ENCODE measurements at places on chromosomes 7 and 10.

GRCh38 chr10:16381083-16381482 lies 55.7 kb upstream of the PTER start:
- DNase-seq, result peak; percentile 64

- no peak for DNase-seq
Observed at GRCh38 chr7:132410385-132410784, 165.9 kb downstream of the PLXNA4 start.

DNA sequence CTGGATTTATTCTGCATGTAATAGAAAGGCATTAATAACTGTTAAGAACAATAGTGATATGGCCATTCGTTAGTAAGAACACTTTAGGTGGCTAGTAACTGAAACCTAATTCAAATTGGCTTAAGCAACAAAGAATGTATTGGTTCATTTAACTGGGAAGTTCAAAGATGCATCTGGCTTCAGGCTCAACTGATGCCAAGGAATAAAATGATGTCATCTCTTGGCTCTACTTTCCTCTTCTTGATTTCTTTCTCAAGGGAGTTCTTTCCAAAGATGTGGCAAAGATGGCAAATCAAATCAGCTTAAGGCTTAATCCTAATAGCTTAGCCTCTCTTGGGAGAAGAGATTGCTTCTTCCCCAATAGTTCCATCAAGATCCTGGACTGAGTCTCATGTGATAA lies 51.6 kb downstream of the PIK3CG start:
- DNase-seq, result no peak

- no peak for DNase-seq
Observed at GRCh38 chr10:98563811-98564210, 117.1 kb upstream of the HPS1 start.

GRCh38 chr7:33802600-33802999 lies 102.7 kb upstream of the BMPER start:
- no peak for DNase-seq

GRCh38 chr7:27784399-27785053 lies 44.6 kb downstream of the TAX1BP1 start:
- DNase-seq, result peak; percentile 89

GRCh38 chr7:99748846-99749579 lies 14.0 kb upstream of the CYP3A7 start:
- no peak for DNase-seq

DNA sequence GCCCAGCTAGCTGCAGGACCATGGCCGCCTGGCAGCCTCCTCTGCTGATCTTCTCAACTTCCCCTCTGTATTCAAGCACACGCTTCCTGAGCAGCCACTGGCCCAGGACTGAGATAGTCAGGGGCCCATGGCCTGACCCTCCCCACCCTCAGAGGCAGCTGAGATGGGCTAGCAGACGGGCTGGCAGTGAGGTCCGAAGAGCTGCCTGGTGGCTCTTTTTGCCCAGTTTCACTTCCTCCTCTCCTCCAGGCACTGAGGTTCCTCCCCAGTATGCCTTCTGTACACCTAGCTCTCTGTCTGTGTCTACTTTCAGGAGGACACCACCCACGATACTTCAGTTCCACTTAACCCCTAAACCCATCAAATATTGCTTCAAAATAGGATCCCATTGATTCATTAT lies 395.6 kb downstream of the TNS3 start:
- DNase-seq, result no peak

GRCh38 chr7:296373-296945 lies 6.5 kb downstream of the FOXL3 start:
- no peak for DNase-seq

DNA sequence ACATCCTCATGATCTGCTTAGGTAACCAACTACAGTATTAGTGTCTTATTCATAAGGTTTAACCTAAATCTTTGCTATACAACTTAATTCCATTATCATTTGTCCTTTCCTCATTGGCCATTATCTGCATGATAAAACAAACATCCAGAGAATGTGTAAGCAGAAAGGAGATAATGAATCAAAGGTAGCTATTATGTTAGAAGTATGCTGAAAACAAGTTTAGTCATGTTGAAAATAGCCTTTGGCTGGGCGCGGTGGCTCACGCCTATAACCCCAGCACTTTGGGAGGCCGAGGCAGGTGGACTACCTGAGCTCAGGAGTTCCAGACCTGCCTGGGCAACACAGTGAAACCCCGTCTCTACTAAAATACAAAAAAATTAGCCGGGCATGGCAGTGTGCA lies 78.2 kb downstream of the NT5C2 start:
- no peak for DNase-seq

DNA sequence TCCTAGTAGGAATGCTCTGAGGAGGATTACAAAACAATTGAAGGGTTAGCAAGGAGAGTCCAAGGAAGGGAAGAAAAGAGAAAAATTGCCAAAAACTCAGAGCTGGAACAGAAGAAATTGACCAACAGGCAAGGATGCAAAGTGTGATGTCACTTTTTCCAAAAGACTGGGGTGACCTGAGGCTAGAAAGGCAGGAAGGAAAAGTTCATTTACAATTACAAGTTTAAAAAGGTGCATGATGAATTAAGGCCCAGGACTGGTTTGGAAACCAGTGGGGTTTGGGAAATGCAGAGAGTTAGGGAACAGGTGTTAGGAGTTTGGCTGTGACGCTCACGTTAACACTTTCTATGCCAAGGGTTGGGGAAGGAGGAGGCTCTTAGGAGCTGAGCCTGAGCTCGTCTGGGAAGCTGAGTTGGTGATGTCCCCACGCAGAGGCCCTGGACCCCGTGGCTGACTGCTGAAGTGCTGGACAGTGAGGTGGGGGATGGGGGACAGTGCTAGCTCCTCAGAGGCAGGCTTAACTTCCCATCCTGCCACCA lies 92.6 kb upstream of the PODXL start:
- DNase-seq, result no peak

DNA sequence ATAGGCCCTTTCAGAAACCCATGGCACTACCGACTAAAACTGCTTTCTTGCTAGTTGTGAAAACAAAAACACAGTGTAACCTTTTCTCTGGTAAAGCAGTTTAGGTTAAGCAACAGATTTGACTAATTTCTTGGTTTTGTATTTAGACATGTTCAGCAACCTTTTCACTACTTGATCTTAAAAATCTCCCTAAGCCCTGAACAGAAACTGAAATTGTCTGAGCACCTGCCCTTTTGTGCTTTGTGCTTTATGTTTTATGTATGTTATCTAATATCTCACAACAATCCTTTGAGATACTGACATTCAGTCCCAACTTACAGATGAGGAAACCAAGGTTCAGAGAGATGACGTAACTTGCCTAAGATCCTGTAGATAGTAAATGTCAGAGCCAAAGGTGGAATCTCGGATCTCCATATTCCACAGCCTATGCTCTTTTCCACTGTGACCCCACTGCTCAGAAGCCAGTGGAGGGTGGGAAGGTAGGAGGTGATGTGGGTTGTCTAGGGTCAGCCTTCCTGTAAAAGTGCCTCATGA lies 146.6 kb downstream of the LCOR start:
- no peak for DNase-seq

GRCh38 chr10:119183664-119184412 lies 5.2 kb upstream of the PRDX3 start:
- DNase-seq, result no peak

DNA sequence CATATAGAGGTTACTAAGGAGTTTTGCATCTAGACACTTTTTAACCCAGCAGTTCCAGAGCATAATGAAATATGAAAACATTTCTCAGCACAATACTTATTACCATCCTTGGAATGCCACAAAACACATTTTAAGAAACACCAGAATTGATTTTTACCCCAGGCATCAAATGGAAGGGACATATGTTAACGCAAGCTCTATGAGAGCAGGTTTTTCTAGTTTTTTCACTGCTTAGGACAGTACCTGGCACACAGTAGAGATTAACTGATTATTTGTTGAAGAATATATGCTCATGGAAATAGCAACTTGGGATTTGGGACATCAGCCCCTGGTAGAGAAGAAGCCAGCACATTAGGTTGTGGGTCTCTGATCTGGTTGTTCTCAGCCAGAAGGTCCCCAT lies 67.0 kb upstream of the ARID5B start:
- no peak for DNase-seq

- no peak for DNase-seq
Observed at GRCh38 chr10:103648251-103648635, 154.7 kb downstream of the NEURL1 start.

- DNase-seq, result no peak
Observed at GRCh38 chr7:81232084-81232799, 313.4 kb upstream of the SEMA3C start.

DNA sequence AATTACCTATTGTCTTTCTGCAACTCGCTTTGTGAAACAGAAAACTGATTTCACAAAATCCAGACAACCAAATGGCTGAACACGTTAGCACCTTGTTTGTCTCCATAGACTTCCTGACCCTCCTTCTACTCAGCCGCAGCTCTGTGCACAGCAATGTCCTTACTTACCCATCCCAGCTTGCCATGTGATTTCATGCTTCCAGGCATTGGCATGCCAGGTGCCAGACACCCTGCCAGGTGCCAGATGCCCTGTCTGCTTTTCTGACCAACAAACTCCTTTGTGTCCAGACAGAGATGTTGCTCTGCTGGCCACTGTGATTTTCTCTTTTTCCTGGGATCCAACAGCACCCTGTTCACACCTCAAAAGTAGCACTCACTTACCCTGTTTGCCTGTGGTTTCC lies 16.1 kb upstream of the FAM170B start:
- DNase-seq, result no peak

DNA sequence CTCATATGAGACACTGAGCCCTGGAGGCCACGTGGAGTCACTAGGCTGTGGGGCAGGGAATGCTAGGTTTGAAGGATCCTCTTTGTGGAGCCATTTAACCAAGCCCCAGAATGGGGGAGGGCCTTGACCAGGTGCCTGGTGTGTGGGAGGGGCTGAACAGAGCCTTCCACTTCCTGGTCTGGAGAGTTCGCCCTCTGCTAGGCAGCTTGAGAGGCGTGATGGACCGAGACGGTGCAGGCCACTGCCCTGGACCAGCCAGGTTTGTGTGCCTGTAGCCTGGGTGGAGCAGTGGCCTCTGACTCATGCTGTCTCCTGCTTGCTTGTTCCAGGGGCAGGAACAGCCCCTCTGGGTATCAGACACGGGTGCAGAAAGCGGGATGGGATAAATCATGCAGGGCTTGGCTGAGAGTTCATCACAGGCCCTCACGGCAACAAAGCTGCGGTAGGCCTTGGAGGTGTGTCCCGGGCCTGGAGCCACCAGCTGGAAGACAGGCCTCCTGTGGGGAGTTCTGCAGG lies 27.4 kb downstream of the ADAMTS14 start:
- peak; percentile 15 for DNase-seq

DNA sequence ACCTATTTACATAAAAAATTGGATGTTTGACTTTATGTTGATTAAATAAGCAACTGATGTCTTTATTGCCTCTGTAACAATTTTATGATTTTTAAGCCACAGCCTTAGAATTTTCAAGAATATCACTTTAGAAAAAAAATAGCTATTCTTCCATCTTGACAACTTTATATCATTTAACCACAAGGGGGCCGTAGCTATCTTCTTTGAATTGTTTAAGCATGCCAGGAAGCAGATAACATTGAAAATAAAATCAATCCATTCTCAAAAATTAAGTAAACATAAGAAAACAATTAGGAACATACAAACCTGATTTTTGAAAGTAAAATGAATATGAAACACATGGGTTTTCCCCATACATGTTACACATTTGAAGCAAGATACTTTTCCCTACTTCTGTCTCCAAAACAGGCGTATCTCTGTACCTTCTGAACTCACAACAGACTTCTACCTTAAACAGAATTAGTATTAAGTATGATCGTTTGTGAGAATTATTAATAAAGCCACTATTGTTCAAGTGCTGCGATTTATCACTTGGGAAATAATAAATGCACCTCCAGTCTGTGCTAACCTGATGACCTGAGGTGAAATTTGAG lies 209.0 kb downstream of the CACNA2D1 start:
- peak; percentile 67 for DNase-seq

DNA sequence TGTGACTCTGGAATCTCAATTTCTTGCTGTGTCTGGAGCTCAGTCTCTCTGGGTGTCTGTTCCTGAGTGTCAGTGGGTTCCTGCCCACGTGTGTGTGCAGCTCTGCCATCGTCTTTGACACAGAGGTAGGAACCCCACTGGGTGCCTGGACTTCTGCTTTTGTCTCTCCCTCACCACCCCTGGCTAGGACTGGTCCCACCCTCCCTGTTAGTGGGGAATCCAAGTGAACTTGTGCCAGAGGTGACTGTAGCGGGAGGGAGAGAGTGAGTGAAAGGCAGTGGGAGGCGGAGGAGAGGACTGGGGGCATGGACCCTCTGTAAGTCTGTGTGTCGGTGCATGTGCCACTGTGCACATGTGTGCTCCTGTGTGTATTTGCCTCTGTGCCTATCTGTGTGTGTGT lies 299.9 kb upstream of the ZMIZ1 start:
- no peak for DNase-seq

- DNase-seq, result no peak
Observed at GRCh38 chr10:32948451-32948850, 9.6 kb downstream of the ITGB1 start.

GRCh38 chr10:49733866-49734265 lies 28.3 kb downstream of the OGDHL start:
- DNase-seq, result no peak

DNA sequence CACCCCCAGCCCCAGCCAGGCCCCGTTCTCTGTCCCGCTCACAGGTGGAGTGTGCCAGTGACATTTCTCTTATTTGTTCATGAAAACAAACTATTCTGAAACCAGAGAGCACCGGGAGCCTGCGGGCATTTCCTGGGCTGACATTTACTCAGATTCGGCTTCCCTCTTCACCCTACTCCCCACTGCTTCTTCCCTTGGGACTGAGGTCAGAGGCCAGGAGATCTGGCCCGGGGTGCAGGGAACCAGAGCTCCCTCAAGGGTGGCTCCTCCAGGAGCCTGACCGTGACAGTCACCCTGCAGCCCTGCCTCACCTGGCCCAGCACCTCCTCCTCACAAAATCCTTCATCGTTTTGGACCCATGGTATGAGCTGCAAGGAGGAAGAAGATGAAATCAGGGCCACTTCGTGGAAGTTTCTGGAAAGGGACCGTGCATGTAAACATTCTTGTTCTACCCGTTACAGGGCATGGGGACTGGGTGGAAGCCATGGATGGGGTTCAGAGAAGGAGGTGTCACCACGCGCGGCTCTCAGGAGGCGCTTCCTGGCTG lies 12.2 kb downstream of the BHLHA15 start:
- no peak for DNase-seq

DNA sequence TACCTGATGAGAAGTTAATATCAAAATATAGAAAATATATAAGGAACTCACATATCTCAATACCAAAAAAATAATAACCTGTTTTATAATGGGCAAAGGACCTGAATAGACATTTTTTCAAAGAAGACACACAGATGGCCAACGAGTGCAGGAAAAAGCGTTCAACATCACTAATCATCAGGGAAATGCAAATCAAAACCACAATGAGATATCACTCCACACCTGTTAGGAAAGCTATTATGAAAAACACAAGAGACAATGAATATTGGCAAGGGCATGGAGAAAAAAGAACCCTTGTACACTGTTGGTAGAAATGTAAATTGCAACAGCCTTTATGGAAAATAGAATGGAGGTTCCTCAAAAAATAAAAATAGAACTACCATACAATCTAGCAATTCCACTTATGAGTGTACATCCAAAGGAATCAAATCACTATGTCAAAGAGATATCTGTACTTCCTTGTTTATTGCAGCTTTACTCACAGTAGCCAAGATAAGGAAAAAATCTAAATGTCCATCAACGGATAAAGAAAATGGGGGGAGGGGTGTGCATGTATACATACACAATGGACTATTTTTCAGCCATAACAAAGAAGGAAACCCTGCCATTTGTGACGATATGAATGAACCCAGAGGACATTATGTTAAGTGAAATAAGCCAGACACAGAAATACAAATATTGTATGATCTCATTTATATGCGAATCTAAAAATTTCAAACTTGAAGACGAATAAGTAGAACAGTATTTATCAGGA lies 3.6 kb upstream of the ALOX5 start:
- DNase-seq, result no peak

GRCh38 chr10:57849691-57850357 lies 417.9 kb downstream of the IPMK start:
- DNase-seq, result peak; percentile 35
